ENCODE measurements at places on chromosomes 7 and 10. TPM values are rescaled to one million over a fixed set of nuclear protein-coding genes. Genes with fewer than 3 reads are reported as not detected.

The GPR158 gene
- not detected for polyA plus RNA-seq

The UCMA gene
- polyA plus RNA-seq: not detected

The FGFBP3 gene
- polyA plus RNA-seq: 1.9 TPM

The SYNPO2L gene
- polyA plus RNA-seq: 263 TPM

The STEAP1B gene
- 1.8 TPM for polyA plus RNA-seq

The ITPRID1 gene
- polyA plus RNA-seq: 0.61 TPM

The HOXA4 gene
- 24.6 TPM for polyA plus RNA-seq

The AASS gene
- polyA plus RNA-seq: 19.8 TPM

The NFE2L3 gene
- polyA plus RNA-seq: 3.0 TPM

The TAS2R41 gene
- not detected for polyA plus RNA-seq

The ZNF853 gene
- 15.5 TPM for polyA plus RNA-seq

The VAX1 gene
- polyA plus RNA-seq: not detected

The TEX36 gene
- polyA plus RNA-seq: not detected

The RBM17 gene
- polyA plus RNA-seq: 107 TPM

The AKR1C4 gene
- not detected for polyA plus RNA-seq

The PNLIPRP3 gene
- 0.17 TPM for polyA plus RNA-seq

The ZNF365 gene
- not detected for polyA plus RNA-seq

The MBL2 gene
- polyA plus RNA-seq: not detected

The PLEKHA1 gene
- polyA plus RNA-seq: 30.8 TPM

The ZNF107 gene
- 3.9 TPM for polyA plus RNA-seq

The SEMA3A gene
- 24.0 TPM for polyA plus RNA-seq

The GIMAP7 gene
- 9.0 TPM for polyA plus RNA-seq

The MTERF1 gene
- polyA plus RNA-seq: 8.4 TPM

The GPER1 gene
- polyA plus RNA-seq: 14.2 TPM

The MTURN gene
- 104 TPM for polyA plus RNA-seq

The PPRC1 gene
- polyA plus RNA-seq: 30.7 TPM

The HOXA5 gene
- polyA plus RNA-seq: 7.0 TPM

The CDC14C gene
- polyA plus RNA-seq: not detected

The C10orf67 gene
- polyA plus RNA-seq: not detected

The CYP2E1 gene
- polyA plus RNA-seq: 1.6 TPM

The MRC1 gene
- polyA plus RNA-seq: 13.7 TPM

The DLX6 gene
- polyA plus RNA-seq: not detected

The PLEKHS1 gene
- polyA plus RNA-seq: 0.10 TPM

The NKX1-2 gene
- not detected for polyA plus RNA-seq
